ENCODE measurements at places on chromosomes 6 and 20.
A peak's percentile ranks its signal among the peaks of the same experiment; 100 is the strongest.

DNA sequence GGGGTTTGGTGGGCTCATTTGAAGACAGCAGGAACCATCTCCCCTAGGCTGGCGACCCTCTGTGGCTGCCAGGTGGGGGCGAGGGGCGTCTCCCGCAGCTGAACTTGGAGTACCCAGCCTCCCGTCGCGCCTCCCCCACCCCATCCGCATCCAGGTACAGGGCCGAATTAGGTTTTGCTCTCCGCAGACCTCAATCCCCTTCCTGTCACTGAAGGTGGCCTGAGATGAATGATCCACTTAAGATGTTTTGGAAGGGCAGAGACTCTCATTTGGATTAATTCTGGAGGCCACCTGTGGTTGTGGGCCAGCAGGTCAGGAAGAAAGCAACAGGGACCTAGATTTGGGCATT, 493 bp downstream of the CD83 start:
- DNase-seq = peak; percentile 38

DNA sequence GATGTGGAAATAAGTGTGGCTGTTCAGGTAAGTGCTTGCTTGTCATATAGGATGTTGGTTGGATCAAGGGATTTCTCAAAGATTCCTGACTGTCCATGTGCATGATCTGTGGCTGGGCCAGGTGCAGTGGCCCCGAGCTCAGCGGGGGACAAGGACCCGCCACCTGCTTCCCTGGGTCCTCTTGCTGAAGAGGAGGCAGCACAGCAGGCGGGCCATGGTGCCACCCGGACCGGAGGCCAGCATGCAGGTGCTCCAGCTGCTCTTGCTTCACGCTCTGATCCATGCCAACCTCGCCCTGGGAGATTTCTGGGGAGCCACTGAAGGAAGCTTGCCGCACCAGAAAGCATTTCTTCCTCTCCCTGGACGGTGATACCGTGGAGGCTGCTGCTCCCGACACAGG, 173.8 kb downstream of the HIVEP2 start:
- DNase-seq = no peak

GRCh38 chr6:28922004-28922820, 1.6 kb downstream of the TRIM27 start:
- peak; percentile 69 for DNase-seq

- peak; percentile 75 for DNase-seq
These were observed 45.8 kb downstream of the FOXP4 start for GRCh38 chr6:41591859-41592502.

DNA sequence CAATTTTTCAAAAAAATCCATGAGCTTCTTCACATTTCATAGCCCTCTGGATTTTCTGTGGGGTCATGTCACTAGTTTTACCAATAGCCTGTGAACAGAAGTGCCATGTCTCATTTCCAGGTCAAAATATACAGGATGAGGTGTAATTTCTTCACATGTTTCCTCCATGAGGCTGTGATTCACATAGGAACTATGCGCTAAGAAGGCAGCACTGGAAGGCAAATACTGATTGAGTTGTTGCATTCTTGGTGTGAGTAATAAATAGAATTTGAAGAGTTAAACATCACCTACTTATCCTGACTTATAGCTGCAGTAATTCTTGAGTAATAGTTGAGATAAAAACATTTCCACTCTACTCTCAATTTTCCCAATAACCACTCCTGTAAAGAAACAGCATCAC, 442.3 kb downstream of the HAO1 start:
- DNase-seq = no peak

DNA sequence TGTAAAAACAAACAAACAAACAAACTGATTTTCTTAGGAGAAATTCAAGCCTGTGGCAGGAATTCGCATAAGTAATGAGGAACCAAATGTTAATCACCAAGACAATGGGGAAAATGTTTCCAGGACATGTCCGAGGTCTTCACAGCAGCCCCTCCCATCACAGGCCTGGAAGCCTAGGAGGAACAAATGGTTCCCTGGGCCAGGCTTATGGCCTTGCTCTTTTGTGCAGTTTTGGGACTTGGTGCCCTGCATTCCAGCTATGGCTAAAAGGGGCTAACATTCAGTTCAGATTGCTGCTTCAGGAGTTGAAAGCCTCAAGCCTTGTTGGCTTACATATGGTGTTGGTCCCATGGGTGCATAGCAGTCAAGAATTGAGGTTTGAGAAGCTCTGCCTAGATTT, 1372.7 kb upstream of the CITED2 start:
- DNase-seq = no peak

GRCh38 chr6:10082385-10082784, 332.5 kb downstream of the TFAP2A start:
- no peak for DNase-seq

- DNase-seq = no peak
These were observed 200.5 kb downstream of the SMOC2 start for GRCh38 chr6:168641446-168641845.

- peak; percentile 14 for DNase-seq
These were observed 314.1 kb upstream of the SGK1 start for GRCh38 chr6:134632024-134632423.

DNA sequence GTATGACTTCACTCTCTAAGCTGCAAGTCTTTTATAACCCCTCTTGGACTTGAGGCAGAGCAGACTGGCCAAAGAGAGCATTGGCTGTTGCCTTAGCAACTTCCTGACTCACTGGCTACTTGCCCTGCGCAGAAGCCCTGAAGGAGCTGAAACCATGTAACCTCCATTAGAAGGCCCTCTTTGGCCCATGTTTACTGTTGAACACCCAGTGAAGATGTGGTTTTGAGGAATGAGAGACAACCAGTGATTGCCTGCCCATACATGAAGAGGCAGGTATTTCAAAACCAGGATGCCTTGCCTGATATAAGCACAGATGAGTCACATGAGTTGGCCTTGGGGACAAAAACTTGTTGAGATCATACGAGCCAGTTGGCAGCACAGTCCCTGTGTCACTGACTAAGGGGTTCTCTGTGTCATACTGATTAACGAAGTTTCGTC, 182.5 kb downstream of the EDN1 start:
- DNase-seq = no peak

GRCh38 chr6:41277605-41278004, 8.9 kb downstream of the TREM1 start:
- DNase-seq = no peak

GRCh38 chr6:36220226-36220625, 23.7 kb downstream of the BRPF3 start:
- no peak for DNase-seq

DNA sequence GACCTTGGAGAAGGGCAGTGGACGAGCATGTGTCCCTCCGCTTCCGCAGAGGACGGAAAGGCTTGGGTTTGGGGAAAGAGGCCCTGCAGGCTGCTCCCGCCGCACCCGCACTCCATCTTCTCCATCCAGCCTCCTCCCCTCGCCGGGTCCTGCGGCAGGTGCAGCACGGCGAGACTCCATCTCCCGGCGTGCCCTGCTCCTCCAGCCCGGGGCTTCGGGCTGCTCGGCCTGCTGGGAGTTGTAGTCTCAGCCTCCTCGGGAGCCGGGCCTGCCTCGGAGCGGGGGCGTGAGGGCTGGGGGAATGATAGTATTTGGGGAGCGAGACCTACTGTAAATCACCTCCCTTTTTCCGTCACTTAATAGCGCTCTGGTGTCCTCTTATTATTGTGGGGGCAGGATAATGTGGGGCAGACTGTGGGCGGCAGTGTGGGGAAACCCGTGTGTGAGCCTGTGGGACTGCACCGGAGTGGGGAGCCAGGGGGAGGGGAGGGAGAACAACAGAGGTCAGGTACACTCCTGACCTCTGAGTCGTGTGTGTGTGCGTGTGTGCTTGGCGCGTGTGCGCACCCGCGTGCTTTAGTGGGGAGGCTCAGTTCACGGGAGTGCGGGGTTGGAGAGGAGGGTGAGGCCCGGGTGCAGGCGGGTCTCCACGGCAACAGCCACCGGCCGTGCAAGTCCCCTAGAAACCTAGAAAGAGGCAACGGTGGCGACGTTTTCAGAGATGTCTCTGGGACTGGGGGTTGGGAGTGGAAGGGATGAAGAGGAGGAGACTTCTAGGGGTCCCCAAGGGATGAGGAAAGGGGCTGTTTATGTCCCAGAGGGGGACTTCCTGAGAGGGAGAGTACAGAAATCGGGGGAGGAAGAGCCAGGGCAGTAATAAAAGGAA, 4.1 kb downstream of the TTBK1 start:
- peak; percentile 92 for DNase-seq

- DNase-seq = no peak
These were observed 108.6 kb upstream of the DUSP22 start for GRCh38 chr6:183668-184067.

GRCh38 chr20:60631585-60632287, 620.3 kb upstream of the CDH4 start:
- DNase-seq = no peak

GRCh38 chr20:38805502-38805957, at the start of gene PPP1R16B:
TSS of gene PPP1R16B (plus strand) at chr20:38805697. CDS start at chr20:38835926, 30,229 bp downstream.
- peak; percentile 86 for DNase-seq

GRCh38 chr6:89675949-89676748, 37.6 kb upstream of the LYRM2 start:
- DNase-seq = no peak

- peak; percentile 27 for DNase-seq
These were observed 200.3 kb upstream of the SIM1 start for GRCh38 chr6:100665041-100665380.

- peak; percentile 22 for DNase-seq
These were observed 1.7 kb upstream of the SLC12A5 start for GRCh38 chr20:46027245-46027853.

DNA sequence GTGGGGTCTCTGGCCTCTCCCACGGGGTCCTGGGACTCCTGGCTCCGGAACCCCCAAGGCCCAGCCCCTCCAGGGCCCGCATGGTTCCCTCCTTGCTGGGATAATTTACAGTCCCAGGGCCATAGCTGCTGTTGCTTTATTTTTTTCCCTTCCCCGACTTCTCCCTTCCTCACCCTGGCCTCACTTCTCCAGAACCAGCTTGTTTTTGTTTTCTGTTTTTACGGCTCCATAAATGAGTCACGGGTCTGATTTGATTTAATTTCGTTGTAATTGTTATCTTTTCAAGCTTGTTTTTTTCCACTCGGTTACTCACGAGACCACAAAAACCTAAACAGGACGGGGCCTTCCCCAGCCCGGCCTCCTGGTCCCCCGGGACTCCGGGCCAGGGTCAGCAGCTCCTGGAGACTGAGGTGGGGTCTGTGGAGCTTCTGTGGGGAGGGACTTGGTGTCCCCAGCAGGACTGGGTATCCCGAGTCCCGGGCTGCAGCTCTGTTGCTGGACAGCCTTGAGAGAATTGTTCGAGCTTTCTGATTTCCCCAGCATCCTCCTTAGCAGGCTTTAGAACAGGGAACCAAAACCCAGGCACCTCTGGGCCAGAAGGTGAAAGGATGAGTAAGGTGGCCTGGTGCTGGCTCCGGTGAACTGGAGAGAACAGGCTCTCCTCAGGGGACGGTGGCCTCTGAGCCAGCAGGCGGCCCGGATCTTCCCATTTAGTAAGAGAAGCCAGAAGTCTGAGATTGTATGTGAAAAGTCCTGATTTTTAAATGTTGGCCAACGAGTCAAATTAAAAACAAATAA, 94.9 kb downstream of the CEBPB start:
- DNase-seq = peak; percentile 84

DNA sequence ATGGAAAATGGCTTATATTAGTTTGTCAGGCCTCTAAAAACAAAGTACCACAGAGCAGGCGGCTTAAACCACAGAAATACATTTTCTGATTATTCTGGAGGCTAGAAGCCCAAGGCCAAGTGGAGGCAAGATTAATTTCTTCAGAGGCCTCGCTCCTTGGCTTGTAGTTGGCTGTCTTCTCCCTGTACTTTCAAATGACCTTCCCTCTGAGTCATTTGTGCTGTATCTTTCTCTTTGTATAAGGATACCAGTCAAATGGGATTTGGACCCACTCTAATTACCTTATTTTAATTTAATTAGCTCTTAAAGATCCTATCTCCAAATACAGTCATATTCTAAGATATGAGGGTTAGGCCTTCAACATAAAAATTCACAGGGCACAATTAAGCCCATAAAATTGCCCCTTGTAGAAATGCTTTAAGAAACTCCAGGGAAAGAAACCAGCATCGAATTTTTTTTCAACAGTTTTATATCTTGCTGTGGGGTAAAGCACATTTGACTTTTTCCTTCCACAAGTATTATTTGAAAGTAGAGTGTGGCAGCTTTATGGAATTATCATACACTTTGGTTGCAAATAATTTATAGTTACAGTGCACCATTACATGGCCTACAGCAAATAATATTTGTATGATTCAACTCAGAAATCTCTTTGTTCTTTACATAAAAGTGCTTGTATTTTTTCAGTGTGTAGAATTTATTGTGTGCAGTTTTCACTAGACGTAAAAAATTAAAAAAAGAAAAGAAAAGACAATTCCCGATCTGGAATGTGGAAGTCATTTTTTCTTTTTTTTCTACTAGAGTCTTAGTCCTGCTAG, 706.1 kb downstream of the KIF16B start:
- DNase-seq = no peak

GRCh38 chr6:15491255-15491985, 171.4 kb downstream of the DTNBP1 start:
- DNase-seq = peak; percentile 80

DNA sequence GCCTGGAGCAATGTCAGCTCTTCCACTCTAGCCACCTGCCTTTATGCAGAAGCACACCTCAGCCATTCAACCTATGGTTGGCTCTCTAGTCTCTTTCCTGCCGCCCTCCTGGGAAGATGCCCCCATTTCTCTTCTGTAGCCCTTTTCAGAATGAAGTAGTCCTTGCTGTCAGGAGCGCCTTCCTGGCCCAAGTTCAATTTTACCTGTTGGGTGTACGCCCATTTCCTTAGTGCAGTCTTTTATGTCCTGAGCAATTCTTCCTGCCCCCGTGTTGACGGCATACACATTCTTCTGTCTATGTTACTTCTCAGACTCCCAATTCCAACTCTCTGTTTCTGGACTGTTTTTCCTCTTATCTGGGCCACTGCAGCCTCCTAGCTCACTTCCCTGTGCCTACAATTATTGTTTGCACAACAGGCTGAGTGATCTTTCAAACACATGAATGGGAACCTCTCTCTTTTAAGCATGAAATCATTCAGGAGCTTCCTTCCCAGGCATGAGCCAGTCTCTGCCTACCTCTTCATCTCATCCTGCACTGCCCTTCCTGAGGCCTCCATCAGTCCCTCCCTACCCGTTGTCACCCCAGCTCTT, 389.2 kb downstream of the CD83 start:
- DNase-seq = no peak

GRCh38 chr6:25435416-25435985, 156.3 kb downstream of the CARMIL1 start:
- no peak for DNase-seq

- DNase-seq = no peak
These were observed 34.3 kb upstream of the VEGFA start for GRCh38 chr6:43735642-43736199.

DNA sequence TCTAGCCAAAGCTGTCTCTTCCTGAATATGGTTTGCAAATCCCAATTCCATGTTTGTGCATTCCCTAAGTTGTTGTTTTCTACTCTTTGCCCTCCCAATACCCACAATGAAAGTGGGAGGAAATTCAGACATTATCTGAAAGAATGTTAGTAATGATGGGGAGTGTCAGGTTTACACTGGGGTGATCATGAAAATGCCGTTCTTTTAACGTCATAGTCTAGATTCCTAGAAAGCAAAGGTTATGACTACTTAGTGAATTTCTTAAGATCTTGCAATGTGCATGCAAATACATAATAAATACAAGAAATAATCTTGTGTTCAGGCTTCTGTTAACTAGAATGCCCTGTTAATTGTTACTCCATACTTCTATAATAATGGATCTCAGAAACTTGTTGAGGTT, 101.0 kb downstream of the LCA5 start:
- no peak for DNase-seq

All from activated CD4-positive, alpha-beta T cell treated with anti-CD3 and anti-CD28 coated beads, Interleukin-10, Interleukin-2, amounts not matched to agents 100 ng/mL and 50 ng/mL, durations not matched to agents 16 hours and 8 hours (primary cell).